Colonic mucosa (tissue), 4 donors: ENCODE measurements at places on chromosomes 16 and 17. TPM values are rescaled to one million over a fixed set of nuclear protein-coding genes. Genes with fewer than 3 reads are reported as not detected.

- H3K27me3 ChIP-seq = no peaks in the 10 kb centered on the region
- DNase-seq = no peak
- H3K36me3 ChIP-seq = no peaks in the 10 kb centered on the region
- no peaks in the 10 kb centered on the region for H3K4me1 ChIP-seq
- no peak overlapping the region for H3K4me3 ChIP-seq
Measured at GRCh38 chr16:4723071-4723767, 10.9 kb downstream of the ANKS3 start.

TEX14 gene
- total RNA-seq = not detected

DNA sequence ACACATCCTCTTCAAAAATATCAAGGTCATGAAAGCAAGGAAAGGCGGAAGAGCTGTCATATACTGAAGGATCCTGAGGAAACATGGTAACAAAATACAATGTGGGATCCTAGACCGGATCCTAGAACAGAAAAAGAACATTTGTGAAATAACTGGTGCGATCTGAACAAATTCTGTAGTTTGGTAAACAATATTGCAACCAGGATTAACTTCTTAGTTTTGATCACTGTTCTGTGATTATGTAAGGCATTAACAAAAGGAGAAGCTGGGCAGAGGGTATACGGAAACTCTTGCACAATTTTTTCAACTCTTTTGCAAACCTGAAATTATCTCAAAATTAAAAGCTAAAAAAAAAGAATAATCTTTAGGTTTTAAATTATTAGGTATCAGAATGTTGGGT lies 109.7 kb downstream of the TRIM37 start:
- no peaks in the 10 kb centered on the region for H3K27me3 ChIP-seq
- H3K4me1 ChIP-seq = no peaks in the 10 kb centered on the region
- H3K27ac ChIP-seq = no peak overlapping the region
- DNase-seq = no peak
- H3K4me3 ChIP-seq = no peak overlapping the region

DNA sequence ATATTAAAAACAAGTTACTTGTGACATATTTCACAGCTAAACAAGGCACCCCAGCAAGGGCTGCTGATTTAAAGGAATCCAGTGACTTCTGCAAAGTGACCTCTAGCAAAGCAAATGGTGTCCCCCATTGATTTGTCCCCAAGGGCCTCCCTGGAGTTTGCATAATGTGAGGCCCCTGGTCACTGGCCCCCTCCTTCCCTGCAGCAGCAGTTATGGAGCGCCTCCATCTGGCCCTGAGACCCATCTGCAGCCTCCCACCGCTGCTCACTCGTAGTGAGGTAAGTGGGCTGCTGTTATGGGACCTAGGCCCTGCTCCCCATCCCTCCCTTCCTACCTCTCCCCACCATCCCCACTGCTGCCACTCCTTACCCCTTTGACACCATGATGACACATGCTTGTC lies 19.6 kb upstream of the EEF2K start:
- H3K27me3 ChIP-seq = no peaks in the 10 kb centered on the region
- H3K36me3 ChIP-seq = no peaks in the 10 kb centered on the region
- peaks cover 12% of the 10 kb centered on the region for H3K4me1 ChIP-seq
- H3K27ac ChIP-seq = no peak overlapping the region

DLG4 gene
- total RNA-seq = 4.8 TPM

TIMP2 gene
- 86.1 TPM for total RNA-seq

GRCh38 chr16:84093879-84094270 lies 22.9 kb downstream of the MBTPS1 start:
- no peak for DNase-seq
- H3K4me1 ChIP-seq = peaks cover 18% of the 10 kb centered on the region
- peaks cover 18% of the 10 kb centered on the region for H3K36me3 ChIP-seq
- H3K27me3 ChIP-seq = no peaks in the 10 kb centered on the region

DNA sequence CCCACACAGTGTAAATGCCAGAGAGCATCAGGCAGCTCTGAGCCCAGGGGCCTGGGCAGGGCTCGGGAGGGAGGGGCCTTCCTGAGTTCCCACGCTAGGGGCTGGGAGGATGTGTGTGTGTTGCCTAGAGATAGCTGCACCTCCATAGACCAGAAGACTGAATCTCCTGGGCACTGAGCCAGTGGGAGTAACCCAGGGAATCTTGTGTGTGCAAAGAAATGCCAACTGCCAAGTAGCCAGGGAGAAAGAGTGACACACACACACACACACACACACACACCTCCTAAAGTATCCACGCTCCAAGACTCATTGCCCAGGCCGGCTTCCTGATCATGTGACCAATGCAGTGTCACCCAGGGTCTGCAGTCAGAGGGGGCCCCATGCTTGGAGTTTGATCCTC lies 166.2 kb upstream of the RPL38 start:
- no peak overlapping the region for H3K27ac ChIP-seq
- H3K4me1 ChIP-seq = no peaks in the 10 kb centered on the region
- DNase-seq = no peak

- H3K4me3 ChIP-seq = no peak overlapping the region
- DNase-seq = peak; percentile 86
- no peaks in the 10 kb centered on the region for H3K27me3 ChIP-seq
- no peaks in the 10 kb centered on the region for H3K36me3 ChIP-seq
- H3K27ac ChIP-seq = no peak overlapping the region
- H3K4me1 ChIP-seq = peaks cover 6% of the 10 kb centered on the region
Measured at GRCh38 chr16:85360323-85361277, 248.3 kb upstream of the CIBAR2 start.

TNFRSF17 gene
- total RNA-seq = 1.3 TPM

DNA sequence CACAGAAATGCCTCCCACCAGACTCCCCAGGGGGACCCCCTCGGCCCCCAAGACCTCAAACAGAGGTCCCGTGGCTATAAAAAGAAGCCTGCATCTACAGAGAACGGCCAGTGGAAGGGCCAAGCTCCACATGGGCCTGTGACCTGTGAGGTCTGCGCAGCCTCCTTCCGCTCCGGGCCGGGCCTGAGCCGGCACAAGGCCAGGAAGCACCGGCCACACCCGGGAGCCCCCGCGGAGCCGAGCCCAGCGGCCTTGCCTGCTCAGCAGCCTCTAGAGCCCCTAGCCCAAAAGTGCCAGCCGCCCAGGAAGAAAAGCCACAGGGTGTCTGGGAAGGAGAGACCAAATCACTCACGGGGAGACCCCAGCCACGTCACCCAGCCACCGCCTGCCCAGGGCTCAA lies 18.3 kb upstream of the ZFPM1 start:
- H3K36me3 ChIP-seq = no peaks in the 10 kb centered on the region
- no peak overlapping the region for H3K4me3 ChIP-seq
- no peaks in the 10 kb centered on the region for H3K4me1 ChIP-seq

DNA sequence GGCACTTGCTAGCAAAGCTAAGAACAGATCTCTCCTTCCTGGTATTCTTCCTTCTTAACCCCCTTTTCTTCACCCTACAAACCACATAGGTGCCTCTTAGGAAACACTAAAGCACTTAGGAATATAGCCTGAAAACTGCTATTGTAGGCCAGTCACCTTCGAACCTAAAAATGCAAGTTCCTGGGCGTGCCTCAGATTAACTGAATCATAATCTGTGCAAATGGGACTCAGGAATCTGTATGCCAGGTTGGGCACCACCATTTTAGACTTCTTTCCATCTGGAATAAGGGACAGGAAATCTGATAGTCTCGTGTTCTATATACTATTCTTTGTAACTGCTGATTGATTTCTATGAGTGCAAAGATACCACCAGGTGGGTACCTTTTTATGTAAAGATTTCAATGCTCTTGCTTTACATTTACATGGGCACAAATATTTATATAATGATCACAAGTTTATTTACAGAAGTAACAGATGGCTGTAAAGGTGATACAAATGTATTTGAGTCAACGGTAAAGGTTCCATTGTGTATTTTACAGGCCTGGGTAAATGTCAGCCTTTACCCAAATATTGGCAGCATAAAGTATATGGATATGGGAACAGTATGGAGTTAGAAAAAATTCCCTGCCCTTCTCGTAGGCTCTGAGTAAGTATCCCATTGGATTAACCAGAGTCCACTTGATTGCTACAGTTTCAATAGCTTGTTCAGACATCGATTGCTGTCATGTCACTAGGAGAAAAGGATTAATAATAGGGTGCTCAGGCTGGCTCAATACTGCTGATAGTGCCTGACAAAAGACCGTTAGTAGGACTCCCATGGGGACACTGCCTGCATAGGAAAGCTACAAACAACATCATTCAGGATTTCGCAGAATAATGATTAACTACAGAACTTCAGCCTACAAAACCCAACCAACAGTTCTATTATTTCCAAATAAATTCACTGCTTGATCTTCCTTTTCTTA lies 124.7 kb downstream of the SNX11 start:
- no peak overlapping the region for H3K4me3 ChIP-seq
- no peak for DNase-seq
- H3K4me1 ChIP-seq = no peaks in the 10 kb centered on the region
- no peak overlapping the region for H3K27ac ChIP-seq
- H3K36me3 ChIP-seq = no peaks in the 10 kb centered on the region

DNA sequence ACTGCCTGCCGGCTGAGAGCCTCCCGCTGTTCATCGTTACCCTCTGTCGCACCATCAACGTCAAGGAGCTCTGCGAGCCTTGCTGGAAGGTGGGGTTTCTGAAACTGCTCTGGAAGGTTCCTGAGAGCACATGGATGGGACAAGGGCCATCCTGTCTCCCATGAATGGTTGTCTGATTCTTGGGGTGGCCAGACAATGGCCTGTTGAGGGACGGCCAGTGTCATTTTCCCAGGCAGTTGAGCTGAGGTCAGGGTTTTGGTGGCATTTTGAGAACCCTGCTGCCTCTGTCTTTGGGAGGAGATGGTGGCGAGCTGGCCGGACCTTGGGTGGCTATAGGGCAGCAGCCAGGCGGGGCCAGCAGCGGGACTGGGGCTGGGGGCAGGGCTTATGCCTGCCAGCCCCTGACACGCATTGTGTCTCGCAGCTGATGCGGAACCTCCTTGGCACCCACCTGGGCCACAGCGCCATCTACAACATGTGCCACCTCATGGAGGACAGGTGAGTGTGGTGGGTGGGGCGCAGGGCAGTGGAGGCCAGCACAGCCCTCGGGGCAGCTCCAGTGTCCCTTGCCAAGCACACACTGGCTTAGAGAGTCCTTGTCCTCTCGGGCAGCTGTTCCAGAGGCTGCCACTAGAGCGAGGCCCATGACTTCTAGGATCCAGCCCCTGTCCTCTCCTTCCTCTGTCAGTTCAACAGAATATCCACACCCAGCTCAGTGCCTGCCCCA lies 9.1 kb downstream of the TSC2 start:
- no peak for DNase-seq
- peaks cover 9% of the 10 kb centered on the region for H3K4me1 ChIP-seq
- H3K4me3 ChIP-seq = no peak overlapping the region
- H3K27ac ChIP-seq = no peak overlapping the region
- peaks cover 6% of the 10 kb centered on the region for H3K36me3 ChIP-seq

CSH2 gene
- total RNA-seq = not detected

DNA sequence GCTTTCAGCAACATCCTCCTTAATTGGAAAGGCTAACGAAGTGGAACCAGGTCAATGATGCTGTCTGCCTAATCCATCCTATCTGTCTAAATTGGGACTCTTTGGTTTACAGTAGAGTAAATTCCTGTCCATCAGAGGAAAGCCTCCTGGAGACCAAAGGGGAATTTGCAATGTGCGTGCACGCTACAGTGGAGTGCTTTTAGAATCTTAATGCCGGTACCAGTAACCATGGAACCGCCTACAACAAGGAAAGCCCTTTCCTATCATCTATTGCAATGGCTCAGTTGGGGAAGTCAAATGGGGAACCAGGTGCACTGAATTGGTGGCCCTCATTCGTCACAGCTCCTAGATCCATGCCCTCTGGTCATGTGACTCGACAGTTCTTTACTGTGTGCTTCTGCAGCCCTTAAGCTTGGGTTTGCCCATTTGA lies 110.1 kb downstream of the XYLT1 start:
- no peak overlapping the region for H3K27ac ChIP-seq
- H3K4me3 ChIP-seq = no peak overlapping the region
- no peaks in the 10 kb centered on the region for H3K36me3 ChIP-seq
- peaks cover 6% of the 10 kb centered on the region for H3K4me1 ChIP-seq

KRT28 gene
- not detected for total RNA-seq

GRCh38 chr17:37135576-37135975 lies 186.8 kb downstream of the AATF start:
- no peak overlapping the region for H3K27ac ChIP-seq
- H3K4me1 ChIP-seq = no peaks in the 10 kb centered on the region
- no peaks in the 10 kb centered on the region for H3K27me3 ChIP-seq

DNA sequence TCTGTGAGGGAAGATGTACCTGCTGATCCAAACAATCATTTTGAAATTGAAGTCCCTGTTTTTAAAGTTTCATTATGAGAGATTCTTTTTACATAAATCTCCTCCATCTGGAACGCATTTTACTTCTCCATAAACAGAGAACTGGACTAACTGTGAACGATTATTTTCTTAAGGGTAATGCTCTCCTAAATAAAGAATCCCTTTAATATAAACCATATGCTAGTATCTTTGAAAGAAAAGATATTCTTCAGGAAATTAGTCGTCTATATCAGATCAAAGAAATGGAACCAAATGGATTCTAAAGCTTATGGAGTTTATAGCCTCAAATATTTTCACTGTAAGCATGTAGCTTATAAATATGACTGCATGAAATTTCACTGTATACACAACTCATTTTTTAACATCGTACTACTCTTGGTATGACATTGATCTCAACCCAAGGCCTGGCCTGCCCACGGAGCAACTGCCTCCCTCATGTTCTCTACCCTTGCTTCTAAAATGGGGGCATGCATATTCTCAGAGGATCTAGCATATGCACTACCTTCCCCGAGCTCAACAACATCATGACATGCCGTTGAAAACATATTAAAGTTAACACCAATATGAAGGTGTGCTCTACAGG lies 66.4 kb downstream of the MYH10 start:
- H3K4me1 ChIP-seq = no peaks in the 10 kb centered on the region
- no peak overlapping the region for H3K4me3 ChIP-seq
- H3K36me3 ChIP-seq = no peaks in the 10 kb centered on the region
- no peaks in the 10 kb centered on the region for H3K27me3 ChIP-seq
- no peak overlapping the region for H3K27ac ChIP-seq

- H3K27me3 ChIP-seq = no peaks in the 10 kb centered on the region
- no peak overlapping the region for H3K27ac ChIP-seq
- no peak for DNase-seq
- H3K4me1 ChIP-seq = no peaks in the 10 kb centered on the region
Measured at GRCh38 chr16:20928774-20929411, 28.3 kb downstream of the LYRM1 start.

- no peak overlapping the region for H3K4me3 ChIP-seq
- no peaks in the 10 kb centered on the region for H3K36me3 ChIP-seq
- H3K27ac ChIP-seq = no peak overlapping the region
- peaks cover 11% of the 10 kb centered on the region for H3K4me1 ChIP-seq
- H3K27me3 ChIP-seq = no peaks in the 10 kb centered on the region
Measured at GRCh38 chr17:74374858-74375257, 7.6 kb downstream of the GPR142 start.
